Smooth muscle cell of the pulmonary artery (primary cell): ENCODE measurements at places on chromosomes 7 and 10. TPM values are rescaled to one million over a fixed set of nuclear protein-coding genes. Genes with fewer than 3 reads are reported as not detected.

Gene PLXDC2
- 12.7 and 22.9 TPM in 2 replicates for total RNA-seq

Gene ALOX5
- not detected in 2 replicates for total RNA-seq

Gene RBP4
- 0.59 and 1.7 TPM in 2 replicates for total RNA-seq

Gene SPOCK2
- 0.26 and 0.69 TPM in 2 replicates for total RNA-seq

Gene FBH1
- total RNA-seq = 99.9 and 103 TPM in 2 replicates

Gene NEUROD6
- not detected in 2 replicates for total RNA-seq

Gene CFAP43
- total RNA-seq = 0.23 and 0.52 TPM in 2 replicates

Gene DCLRE1A
- 6.1 and 6.5 TPM in 2 replicates for total RNA-seq

Gene APBB1IP
- 0.13 and 0.26 TPM in 2 replicates for total RNA-seq

Gene EPHB6
- total RNA-seq = 1.7 and 18.4 TPM in 2 replicates

Gene BHLHA15
- 0.26 and 1.4 TPM in 2 replicates for total RNA-seq

Gene UBTD1
- total RNA-seq = 20.3 and 27.8 TPM in 2 replicates

Gene SLIT1
- 0.07 and 0.13 TPM in 2 replicates for total RNA-seq

Gene CALY
- total RNA-seq = not detected in 2 replicates

Gene PRLHR
- total RNA-seq = not detected in 2 replicates

Gene FKBP6
- total RNA-seq = not detected in 2 replicates

Gene FGFR2
- total RNA-seq = 0.03 and 0.07 TPM in 2 replicates

Gene PKD2L1
- total RNA-seq = not detected in 2 replicates

Gene GIMAP5
- not detected in 2 replicates for total RNA-seq

Gene SLC26A3
- total RNA-seq = not detected in 2 replicates

Gene OPN4
- total RNA-seq = not detected in 2 replicates

Gene WNT2
- 0.20 TPM in 1 of 2 replicates, not detected in the other for total RNA-seq

Gene ZNF365
- 6.0 and 11.0 TPM in 2 replicates for total RNA-seq

Gene RTKN2
- 2.9 and 3.3 TPM in 2 replicates for total RNA-seq

Gene LIMK1
- 22.2 and 44.8 TPM in 2 replicates for total RNA-seq

Gene NUTM2B
- total RNA-seq = 0.30 and 0.39 TPM in 2 replicates

Gene CYP2C19
- not detected in 2 replicates for total RNA-seq

Gene PARD3
- 51.8 and 54.5 TPM in 2 replicates for total RNA-seq

Gene ANKRD7
- 0.20 and 0.33 TPM in 2 replicates for total RNA-seq

Gene DGKI
- 12.7 and 15.8 TPM in 2 replicates for total RNA-seq

Gene UTF1
- not detected in 2 replicates for total RNA-seq

Gene ACBD7
- 0.83 and 2.9 TPM in 2 replicates for total RNA-seq

Gene CPN1
- total RNA-seq = not detected in 2 replicates

Gene TNRC18
- 41.3 and 60.2 TPM in 2 replicates for total RNA-seq

Gene DNAH11
- 0.92 and 2.5 TPM in 2 replicates for total RNA-seq

Gene RARRES2
- total RNA-seq = 0.65 and 1.7 TPM in 2 replicates

Gene KMT2C
- 37.3 and 37.5 TPM in 2 replicates for total RNA-seq

Gene ITPRID1
- not detected in 2 replicates for total RNA-seq

Gene ELN
- total RNA-seq = 82.6 and 158 TPM in 2 replicates
